ENCODE measurements at places on chromosomes 5 and 9.

DNA sequence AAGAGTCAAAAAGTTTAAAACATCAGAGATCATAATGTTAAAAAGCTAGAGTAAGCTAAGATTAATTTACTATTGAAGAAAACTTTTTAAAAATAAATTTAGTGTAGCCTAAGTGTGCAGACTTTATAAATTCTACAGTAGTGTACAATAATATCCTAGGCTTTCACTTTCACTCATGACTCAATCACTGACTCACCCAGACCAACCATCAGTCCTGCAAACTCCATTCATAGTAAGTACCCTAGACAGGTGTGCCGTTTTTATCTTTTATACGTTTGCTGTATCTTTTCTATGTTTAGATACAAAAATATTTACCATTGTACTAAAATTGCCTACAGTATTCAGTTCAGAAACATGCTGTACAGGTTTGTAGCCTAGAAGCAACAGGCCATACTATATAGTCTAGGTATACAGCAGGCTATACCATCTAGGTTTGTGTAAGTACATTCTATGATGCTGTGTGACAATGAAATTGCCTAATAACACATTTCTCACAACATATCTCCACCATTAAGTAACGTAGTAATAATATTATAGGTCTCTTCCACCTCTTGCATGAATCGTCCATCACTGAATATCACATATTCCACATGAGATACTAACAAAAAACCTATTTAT, 59.2 kb downstream of the MEGF9 start:
- no peak for DNase-seq

DNA sequence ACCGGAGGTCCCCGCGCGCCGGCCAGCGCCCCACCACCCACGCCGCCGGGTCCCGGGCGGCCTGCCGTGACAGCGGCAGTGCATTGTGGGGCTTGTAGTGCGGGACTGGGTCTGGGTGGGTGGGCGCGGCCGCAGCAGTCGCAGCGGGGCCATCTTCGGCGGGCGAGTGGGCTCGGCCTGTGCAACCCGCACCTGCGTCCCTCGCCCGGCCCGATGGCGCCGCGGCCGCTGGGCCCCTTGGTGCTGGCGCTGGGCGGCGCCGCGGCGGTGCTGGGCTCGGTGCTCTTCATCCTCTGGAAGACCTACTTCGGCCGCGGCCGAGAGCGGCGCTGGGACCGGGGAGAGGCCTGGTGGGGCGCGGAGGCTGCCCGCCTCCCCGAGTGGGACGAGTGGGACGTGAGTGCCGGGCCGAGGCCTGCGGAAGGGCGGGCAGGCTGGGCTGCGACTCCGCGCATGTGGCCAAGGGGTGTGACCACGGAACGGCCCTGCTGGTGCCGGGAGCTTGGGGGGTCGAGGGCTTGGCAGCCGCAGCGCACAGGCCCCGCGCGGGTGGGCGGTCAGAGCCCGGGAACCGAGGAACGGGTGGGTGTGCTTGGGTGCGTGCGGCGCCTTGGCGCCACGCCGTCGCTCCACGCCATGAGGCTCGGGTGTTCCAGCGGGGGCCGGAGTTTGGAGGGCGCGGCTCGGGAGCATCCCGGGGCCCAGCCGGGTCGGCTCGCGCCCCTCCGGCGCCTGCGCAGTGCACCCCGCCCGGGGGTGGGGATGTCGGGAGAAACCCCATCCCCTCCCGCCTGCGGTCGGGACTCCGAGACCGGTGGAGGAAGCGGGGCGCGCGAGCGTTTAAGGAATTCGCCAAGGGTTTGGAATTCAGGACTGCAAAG, at the start of gene ARL10:
ARL10 (plus strand) TSS at position 137 of the 881 bp plus-strand sequence; CDS start at position 214, 77 bp downstream.
- DNase-seq: no peak

GRCh38 chr5:51273871-51274270, 109.4 kb upstream of the ISL1 start:
- DNase-seq: no peak

DNA sequence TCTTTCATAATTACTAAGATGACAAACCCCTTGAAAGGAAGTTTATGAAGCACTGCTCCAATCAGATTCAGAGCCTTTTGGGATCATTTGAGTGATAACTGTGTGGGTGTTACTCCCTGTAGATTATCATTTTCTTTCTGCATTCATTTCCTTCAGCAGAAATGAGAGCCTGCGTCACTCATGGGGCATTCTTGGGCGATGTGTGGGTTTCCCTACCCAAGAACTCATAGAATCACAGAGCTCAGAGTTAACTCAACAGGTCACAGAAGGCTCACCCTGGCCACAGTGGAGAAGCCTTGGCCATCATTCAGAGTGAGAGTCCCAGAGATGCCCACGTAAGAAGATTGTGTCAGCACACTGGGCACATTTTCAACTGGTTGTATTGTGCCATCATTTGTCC, 401.9 kb downstream of the TLE4 start:
- DNase-seq: no peak

DNA sequence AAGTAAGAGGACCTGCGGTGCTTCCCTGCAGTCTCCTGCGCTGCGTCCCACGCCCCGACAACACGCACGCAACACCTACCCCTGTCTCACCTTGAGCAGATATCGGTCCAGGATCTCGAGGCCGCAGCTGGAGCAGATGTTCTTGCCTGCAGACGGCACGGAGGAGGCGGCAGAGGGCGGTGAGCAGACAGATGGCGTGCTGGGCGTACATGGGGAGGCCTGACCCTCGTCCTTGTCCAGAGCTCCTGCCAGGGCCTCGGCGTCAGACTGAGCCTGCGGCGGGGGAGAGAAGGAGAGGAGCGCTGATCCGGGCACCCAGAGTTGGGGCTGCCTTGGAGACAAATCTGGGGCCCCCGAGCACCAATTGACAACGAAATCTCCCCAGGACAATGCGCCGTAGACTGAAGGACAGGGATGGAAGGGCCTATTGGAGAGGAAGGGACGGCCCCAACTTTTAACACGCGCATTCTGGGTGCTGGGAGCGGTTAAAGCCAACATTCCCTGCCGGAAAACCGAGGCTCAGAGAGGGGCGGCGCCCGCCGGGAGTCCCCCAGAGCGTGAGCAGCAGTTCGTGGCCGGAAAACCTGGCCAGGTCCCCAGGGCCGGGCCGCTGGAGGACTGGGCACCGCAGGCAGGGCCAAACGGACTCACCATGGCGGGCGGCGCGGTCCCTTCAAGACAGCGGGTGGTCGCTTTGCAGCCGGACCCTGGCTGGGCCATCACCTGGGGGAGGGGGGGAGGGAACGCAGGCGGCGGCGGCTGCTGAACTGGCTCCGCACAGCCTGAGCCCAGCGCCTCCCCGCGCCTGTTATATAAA, 1.8 kb downstream of the LHX6 start:
- no peak for DNase-seq

DNA sequence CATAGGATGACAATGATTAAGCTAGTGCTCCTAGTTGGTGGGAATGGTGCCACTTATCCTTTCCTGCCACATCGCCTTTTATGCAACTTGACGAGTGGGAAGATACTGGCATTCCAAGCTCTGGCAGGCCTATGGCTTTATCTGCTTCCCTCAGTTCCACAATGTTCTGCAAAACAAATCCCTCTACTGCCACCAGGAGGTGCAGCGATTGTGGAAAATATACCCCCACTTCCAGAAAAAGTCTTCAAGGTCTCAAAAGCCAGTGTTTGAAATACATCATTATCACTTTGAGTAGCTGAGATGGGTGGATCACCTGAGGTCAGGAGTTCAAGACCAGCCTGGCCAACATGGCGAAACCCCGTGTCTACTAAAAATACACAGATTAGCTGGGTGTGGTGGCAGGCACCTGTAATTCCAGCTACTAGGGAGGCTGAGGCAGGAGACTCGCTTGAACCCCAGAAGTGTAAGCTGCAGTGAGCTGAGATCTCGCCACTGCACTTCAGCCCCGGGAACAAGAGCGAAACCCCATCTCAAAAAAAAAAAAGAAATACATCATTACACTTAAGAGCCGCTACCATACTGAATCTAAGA, 3.4 kb downstream of the CLINT1 start:
- peak; percentile 82 for DNase-seq

- DNase-seq: no peak
Measured at GRCh38 chr9:109568568-109569210, 70.6 kb upstream of the PTPN3 start.

GRCh38 chr5:143033535-143034250, 263.5 kb downstream of the ARHGAP26 start:
- DNase-seq: no peak

GRCh38 chr5:91123901-91124300, 259.2 kb downstream of the ARRDC3 start:
- no peak for DNase-seq

- DNase-seq: no peak
Measured at GRCh38 chr9:125755340-125755739, 8.2 kb downstream of the PBX3 start.

DNA sequence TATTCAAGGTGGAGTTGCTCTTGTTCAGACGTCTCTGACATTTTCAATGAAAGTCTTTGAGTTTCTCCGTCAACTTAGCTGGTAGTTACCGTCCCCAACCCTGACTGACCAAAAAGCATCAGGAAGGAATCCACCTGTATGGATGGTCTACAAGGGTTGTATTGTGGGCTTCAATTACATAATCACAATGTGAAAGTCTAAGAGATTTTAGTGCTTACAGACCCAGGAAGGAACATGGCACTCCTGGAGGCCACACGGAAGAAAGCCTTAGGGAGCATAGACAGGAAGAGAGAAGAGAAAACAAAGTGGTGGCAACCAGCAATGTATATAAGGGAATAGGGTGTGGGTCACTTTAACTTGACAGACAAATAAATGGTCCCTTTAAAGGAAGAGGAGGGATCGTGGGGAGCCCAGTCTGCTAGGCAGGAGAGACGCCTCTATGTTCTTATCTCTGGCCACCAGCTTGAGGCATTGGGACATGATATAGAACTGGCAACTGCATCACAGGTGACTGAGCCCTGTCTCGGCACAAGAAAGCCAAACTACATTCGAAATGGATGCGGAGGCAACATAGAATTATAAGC, 80.4 kb downstream of the ALDH7A1 start:
- no peak for DNase-seq

DNA sequence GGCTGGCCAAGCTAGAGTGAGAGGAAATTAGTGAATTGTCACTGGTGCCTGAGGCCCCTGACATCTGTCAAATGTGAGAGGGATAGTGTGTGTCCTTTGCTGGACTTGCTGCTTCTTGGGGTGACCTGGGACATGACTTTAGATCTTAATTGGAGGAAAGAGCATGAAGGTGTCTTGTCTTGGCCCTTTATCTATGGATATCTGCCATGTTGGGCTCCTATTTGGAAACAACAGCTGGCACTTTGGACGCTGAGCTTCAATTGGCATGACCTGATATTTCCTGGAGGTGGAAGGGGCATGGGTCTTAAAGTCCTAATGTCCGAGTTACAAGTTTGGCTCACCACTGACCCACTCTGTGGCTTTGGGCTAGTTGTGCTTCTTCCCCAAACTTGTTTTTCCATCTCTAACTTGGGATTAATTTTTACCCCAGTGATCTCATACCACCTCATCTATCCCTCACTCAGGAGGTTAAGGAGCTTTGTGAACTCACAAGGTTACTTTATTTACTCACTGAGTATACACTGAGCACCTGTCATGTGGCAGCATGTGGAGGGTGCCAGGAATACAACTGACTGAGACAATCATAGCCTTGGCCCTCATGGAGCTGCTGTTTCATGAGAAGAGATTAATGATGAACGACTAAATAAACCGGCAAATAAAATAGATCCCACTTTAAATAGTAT, 30.1 kb upstream of the CXCL14 start:
- DNase-seq: no peak

GRCh38 chr9:4197548-4197947, 102.3 kb downstream of the GLIS3 start:
- peak; percentile 54 for DNase-seq

DNA sequence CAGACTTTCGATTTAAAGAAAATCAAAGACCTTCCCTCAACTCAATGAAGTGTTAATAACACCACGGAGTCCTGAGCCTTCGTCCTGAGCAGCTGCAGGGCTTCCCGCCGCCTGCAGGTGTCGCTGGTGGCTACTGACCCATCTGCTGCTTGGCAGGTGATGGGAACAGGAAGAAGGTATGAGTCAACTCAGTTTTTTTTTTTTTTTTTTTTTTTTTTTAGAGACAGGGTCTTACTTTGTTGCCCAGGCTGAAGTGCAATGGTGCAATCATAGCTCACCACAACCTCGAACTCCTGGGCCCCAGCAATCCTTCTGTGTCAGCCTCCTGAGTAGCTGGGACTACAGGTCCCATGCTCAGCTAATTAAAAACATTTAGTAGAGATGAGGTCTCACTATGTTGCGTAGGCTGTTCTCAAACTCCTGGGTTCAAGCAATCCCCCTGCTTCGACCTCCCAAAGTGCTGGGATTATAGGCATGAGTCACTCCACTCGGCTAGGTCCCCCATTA, 185.7 kb upstream of the IL12B start:
- DNase-seq: peak; percentile 75

DNA sequence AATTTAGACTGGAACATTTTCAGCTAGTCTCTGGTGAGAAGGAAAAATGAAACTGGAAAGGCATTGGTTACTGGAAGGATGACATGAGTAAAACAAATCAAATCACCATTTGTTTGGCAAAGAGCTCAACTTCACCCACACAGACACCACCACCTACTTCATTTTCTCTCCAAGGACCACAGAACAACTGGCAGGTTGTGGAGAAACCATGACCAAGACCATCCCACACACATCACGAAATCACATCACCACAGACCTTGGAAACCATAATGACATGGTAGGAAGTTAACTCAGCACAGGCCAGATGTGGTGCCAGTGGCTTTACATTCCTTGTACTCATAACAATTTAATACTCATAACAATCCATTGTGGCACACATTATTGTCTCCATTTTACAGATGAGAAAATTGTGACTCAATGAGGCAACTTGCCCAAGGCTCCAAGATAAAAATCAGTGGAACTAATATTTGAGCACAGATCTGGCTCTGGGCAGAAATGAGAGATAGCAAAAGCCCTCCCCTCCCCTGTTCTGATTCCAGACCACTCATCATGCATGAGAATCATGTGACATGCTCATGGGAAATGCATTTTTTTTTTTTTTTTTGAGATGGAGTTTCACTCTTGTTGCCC, 7.5 kb downstream of the OR1K1 start:
- no peak for DNase-seq

- no peak for DNase-seq
Measured at GRCh38 chr5:57685516-57686255, 203.1 kb upstream of the ACTBL2 start.

- peak; percentile 54 for DNase-seq
Measured at GRCh38 chr9:133396952-133397351, 20.8 kb downstream of the STKLD1 start.
